ENCODE measurements at places on chromosomes 7 and 10.

- DNase-seq: no peak
Measured at GRCh38 chr7:70587739-70588138, 544.2 kb upstream of the GALNT17 start.

- DNase-seq: peak; percentile 56
Measured at GRCh38 chr7:42414028-42414427, 177.0 kb upstream of the GLI3 start.

DNA sequence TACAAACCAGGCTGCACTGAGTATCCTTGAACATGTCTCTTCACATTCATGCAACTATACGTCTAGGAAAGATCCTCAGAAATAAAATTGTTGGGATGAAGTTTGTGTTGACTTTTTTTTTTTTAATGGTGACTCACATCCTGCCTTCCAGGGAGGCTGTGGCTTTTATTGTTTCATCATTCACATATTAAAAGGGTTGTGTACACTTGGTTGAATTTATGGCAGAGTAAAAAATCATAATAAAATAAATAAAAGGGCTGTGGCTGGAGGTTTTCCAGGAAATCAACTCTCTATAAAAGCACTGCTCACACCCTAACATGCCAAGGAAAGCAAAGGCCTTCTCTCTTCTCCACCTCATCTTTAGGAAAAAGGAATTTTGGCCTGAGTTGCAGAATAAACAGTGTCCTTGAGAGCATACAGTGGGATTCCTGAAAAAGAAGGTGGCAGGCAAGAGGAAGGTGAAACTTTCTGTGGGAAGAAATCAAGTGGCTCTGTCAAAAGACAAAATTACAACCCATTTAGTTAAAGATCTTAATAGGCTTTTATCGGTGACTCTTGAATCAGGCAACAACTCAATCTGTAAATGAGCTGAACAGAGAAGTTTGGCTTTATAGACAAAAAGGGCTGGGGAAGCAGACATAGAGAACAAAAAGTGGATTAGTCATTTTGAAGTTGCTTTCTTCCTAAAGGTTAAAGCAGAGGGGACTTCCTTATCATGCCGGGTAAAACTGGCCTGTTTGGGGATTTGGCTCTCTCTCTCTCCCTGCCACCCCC, 41.6 kb upstream of the FHIP2A start:
- peak; percentile 92 for DNase-seq

DNA sequence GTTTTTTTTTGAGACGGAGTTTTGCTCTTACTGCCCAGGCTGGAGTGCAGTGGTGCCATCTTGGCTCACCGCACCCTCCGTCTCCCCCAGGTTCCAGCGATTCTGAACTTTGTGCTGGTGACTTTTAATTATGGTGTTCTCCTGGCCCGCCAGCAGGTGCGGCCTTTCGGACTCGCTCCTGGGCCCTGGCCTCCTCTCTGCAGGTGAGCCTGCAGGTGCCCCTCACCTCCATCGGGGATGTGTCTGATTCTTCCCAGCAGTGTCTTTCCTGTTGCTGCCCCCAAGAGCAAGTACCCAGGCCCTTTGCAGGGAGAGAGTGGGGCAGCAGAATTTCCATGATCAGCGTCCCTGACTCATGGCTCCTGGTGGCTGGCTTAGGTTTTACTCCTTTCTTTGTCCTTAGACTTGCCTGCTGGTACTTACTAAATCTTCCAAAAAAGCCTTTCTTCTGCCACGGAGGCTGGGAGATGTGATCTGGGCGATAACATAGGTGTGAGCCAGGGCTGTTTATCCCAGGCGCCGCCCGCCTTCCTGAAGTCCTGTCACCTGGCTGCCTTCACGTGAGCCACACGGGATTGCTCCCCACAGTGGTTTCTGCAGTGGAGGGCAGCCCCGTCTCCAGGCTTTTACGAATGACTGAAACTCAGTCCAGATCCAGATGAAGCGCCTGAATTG, 10.7 kb downstream of the WIPI2 start:
- DNase-seq: no peak

GRCh38 chr7:93060865-93061264, 56.9 kb downstream of the SAMD9 start:
- DNase-seq: no peak

- no peak for DNase-seq
Measured at GRCh38 chr7:14714161-14714728, 188.3 kb downstream of the DGKB start.

GRCh38 chr10:122234416-122234815, 36.7 kb upstream of the BTBD16 start:
- no peak for DNase-seq

- no peak for DNase-seq
Measured at GRCh38 chr10:11086177-11086840, 68.6 kb downstream of the CELF2 start.

GRCh38 chr7:33815336-33815735, 90.0 kb upstream of the BMPER start:
- DNase-seq: no peak

DNA sequence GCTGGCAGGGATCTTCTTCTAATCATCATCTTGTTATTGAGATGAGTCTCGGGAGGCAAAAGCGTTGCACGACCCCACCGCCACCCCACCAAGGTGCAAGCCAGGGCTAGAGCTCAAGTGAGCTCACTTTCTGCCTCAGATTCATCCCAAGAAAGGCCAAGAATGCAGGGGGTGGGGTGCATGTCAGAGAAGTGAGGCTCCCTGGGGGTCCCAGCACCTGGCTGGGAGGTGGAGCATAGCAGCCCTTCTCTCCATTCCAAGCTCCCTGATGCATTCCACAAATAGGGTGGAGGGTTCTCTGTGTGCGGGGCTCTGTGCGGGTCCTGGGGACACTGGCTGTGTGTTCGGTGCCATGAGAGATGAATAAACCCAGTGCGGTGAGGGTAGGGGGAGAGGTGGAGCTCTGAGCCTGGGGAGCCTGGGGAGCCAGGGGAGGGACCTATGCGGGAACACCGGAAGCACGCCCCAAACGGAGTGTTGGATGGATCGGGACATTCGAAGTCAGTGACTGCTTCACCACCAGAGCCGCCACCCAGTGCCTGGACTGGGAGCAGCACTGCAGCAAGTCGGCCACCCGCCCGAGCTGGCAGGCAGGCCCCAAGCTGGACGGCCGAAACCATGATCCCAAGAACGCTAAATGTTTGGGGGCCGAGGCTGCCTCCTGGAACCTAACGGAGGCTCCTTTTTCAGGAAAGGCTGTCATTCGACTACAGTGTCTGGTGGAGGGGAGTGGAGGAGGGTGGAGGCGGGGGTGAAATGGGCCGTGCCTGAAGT, 17.9 kb upstream of the HMX3 start:
- no peak for DNase-seq

- DNase-seq: peak; percentile 52
Measured at GRCh38 chr10:97640868-97641811, 669 bp downstream of the PI4K2A start.

- DNase-seq: no peak
Measured at GRCh38 chr10:78474743-78475142, 441.1 kb downstream of the RPS24 start.

DNA sequence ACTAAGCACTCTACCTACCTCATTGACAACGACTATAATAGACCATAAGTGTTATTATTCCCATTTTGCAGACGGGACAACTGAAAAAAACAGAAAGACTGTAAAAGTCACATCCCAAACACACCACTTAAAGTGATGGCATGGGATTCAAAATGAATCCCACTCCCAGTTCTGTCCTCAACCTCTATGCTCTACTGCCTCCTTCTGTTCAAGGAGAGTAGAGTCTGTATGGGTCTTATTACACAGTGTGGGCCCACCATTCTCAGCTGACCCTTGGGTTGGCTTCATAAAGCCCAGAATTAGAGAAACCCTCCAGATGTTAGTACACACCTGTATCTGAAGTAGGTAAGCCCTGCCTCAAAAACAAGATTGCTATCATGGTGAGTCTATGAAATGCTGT, 102.2 kb downstream of the GRM8 start:
- no peak for DNase-seq

DNA sequence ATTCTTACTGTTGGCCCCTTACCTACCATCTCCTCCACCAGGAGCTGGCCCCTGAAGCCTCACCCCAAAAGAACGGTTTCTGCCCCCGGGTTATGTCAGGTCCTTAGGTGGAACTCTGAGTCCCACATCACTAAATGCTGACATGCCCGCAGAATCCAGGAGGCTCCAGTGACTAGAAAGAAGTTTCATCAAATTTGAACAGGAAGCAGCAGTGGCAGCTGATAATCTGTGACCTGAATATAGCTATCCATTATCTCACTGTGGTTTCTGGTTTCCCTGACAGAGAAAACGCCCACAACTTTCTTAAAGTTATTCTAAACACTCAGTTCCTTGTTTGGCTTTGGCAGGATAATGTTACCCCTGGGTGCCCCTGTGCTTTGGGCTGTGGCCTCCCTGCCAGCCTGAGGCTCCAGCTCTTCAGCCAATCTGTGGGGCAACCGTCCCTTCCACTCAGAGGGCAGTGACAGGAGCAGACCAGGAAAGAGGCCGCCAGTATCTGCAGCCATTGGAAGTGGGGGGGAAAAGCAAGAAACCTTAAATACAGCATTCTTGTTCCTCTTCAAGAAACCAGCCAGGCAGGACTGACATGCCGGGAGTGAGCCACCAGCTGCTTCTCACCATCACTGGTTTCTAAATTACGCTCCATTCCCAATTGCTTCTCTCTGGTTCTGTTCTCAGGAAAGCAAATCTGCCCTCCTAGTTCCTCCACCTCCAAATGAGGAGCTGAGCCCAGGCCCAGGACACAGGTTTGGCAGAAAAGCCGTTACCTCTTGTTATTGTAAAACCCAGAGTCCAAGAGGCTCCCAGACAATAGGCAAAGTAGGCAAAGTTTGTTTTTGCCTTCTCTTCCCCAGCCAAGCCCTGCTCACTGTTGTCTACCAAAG, 41.2 kb upstream of the VCL start:
- DNase-seq: peak; percentile 51

GRCh38 chr7:20399521-20399920, 68.8 kb downstream of the ITGB8 start:
- no peak for DNase-seq

GRCh38 chr10:91006001-91006751, 85.3 kb upstream of the ANKRD1 start:
- peak; percentile 76 for DNase-seq

DNA sequence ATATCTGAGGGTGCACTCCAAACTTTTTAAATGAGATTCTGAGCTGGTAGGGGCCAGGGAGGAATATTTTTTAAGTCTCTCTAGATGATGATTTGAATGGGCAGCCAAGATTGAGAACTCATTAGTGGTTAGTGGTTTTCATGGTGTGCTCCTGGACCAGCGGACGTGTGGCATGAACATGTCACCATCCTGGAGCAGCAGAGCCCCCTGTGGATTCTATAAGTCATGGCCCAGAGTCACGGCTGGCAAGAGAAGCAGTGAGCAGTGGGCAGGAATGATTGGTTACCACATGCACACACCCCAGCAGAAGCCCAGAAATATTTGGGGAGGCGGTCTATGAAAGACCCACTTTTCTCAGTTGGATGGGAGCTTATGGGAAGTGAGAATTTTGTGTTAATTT, 21.2 kb upstream of the UCN3 start:
- DNase-seq: peak; percentile 2

DNA sequence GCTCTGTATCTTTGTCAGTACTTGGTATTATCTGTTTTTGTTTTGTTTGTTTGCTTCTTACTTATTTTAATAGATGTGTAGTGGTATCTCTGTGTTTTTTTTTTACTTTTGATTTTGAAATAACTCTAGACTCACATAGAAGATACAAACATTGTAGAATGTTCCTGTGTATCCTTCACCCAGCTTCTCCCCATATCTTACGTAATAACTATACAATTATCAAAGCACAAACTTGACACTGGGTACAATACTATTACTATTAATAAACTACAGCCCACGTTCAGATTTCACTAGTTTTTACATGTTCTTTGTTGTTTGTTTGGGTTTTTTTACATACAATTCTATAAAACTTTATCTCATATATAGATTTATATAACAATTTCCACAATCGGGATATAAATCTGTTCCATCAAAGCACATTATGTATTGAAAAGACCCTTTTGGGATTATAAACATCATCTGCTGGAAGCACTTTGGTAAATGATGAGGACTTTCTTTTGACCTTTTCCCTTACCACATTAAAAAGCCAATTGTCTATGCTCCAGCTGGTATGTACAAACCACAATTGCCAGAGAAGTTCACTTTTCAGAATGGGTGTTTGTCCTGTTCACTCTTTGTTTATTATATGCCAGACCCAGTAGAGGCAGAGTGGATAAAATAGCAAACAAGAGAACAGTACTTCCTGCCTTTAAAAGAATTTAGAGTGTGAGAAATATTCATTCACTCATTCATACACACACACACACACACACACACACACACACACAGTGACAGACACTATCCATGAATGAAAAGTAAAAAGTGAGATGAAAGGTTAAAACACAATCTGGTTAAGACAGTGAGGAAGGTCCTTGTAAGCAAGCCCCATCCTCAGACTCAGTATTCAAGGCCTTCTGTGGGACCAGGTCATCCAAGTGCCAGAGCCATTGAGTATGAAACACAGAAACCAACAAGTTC, 113.0 kb downstream of the SGMS1 start:
- DNase-seq: no peak

GRCh38 chr10:132706701-132707100, 79.2 kb downstream of the NKX6-2 start:
- no peak for DNase-seq

GRCh38 chr7:19381321-19381720, 236.1 kb upstream of the FERD3L start:
- DNase-seq: no peak

DNA sequence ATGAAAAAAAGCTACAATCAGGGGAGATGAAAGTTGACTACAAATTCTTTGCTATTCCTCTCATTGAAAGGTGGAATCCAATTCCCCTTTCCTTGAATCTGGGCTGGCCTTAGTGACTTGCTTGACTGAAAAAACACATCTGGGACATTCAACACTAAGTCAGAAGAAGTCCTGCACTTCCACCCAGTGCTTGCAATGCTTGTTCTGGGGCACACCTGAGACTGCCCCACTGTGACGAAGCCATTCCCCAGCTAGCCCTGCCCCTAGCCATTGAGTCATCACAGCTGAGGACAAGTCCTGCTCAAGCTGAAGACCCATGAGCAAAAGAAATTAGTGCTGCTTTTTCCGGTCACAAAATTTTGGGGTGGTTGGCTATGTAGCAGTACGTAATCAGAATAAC, 19.2 kb upstream of the GRID1 start:
- no peak for DNase-seq

DNA sequence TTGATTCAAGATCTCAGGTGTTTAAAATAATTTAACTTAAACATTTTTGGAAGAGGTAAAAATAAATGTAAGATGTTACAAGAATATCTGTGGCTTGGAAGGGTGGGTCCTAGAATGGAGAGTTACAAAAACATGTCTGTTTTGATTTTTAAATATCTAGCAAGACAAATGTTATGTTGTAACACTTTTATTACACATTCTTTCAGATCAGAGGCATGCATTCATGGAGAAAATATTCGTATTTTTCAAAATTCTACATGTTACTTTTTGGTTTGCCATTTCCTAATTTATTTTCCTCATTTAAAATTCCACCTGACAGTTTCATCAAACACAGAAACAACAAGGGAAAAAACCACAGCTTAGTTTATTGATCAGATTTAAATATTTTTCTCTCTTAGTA, 10.0 kb downstream of the WBP1L start:
- no peak for DNase-seq

- DNase-seq: no peak
Measured at GRCh38 chr10:23452033-23452655, 13.3 kb downstream of the OTUD1 start.

- DNase-seq: no peak
Measured at GRCh38 chr10:124728071-124728829, 15.9 kb downstream of the FAM53B start.

GRCh38 chr10:48759113-48759901, 74.6 kb downstream of the WDFY4 start:
- no peak for DNase-seq

- DNase-seq: no peak
Measured at GRCh38 chr10:15805395-15806058, 54.8 kb downstream of the MINDY3 start.

All from fibroblast of skin of right biceps (primary cell).